PC-9 (cell line): ENCODE measurements at places on chromosomes 12 and 14. TPM values are rescaled to one million over a fixed set of nuclear protein-coding genes. Genes with fewer than 3 reads are reported as not detected.

- no peaks in the 10 kb centered on the region for H3K27me3 ChIP-seq
- H3K36me3 ChIP-seq, result no peaks in the 10 kb centered on the region
- H3K27ac ChIP-seq, result peak within 1 kb of the TSS; percentile 58
- H3K4me3 ChIP-seq, result peak within 1 kb of the TSS; percentile 88
- peak; percentile 75 for DNase-seq
These were observed at the start of gene ADCK1 for GRCh38 chr14:77799863-77800730. Gene ADCK1 (plus strand): TSS chr14:77800109. CDS start chr14:77818979, 18,870 bp downstream.

MYF6 gene
- total RNA-seq, result not detected in 2 replicates

- H3K36me3 ChIP-seq, result no peaks in the 10 kb centered on the region
- no peak overlapping the region for H3K4me3 ChIP-seq
- H3K4me1 ChIP-seq, result peaks cover 45% of the 10 kb centered on the region
- DNase-seq, result no peak
These were observed 10.3 kb downstream of the EGLN3 start for GRCh38 chr14:33940561-33941011.

DNA sequence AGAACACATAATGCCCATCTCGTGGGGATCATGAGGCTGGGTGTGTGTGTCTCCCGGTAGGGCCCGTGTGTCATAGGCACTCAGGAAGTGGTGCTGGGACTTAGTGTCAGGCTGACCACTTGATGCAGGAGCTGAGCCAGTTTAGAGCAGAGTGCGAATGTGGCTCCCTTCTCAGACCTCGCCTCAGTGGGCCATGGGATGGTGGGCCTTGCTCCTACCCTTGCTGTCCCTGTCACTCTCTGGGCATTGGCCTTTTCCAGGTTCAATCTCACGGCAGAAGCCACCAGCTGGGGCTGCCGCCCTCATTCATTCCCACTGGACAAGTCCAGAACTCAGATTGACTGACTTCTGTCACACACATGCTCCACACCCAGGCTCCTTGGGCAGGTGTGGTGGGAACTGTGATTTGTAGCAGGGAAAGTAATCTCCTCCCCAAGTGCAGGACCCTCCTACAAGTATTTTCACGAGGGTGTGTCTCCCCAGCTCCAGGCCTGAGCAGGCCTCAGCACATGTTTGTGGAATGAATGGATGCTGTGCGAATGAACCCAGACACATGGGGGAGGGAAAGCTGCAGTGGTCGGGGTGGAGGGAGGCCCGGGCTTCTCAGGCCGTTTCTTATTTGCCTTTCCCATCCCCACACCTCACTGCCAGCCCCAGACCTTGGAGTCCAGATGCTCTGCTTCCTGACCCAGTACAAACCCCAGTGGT, 54.9 kb downstream of the BEGAIN start:
- no peaks in the 10 kb centered on the region for H3K36me3 ChIP-seq
- no peaks in the 10 kb centered on the region for H3K4me1 ChIP-seq
- H3K4me3 ChIP-seq, result no peak overlapping the region
- DNase-seq, result no peak

DNA sequence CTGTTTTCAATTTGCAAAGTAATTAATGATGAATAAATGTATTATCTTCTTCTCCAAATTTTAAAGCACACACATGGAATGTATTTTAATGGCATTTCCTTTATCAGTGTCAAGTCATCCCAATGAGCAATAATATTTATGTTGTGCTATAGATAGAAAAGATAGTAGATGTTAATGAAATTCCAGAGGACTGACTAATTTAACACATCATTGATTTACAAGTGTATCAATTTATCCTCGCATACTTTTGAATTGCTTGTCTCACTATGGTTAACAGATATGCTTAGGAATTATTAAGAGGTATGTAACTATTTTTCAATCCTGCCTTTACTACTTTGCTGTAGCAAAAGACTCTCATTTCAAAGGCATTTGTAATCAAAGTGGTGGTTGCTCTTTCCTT, 842.9 kb downstream of the SLC6A15 start:
- DNase-seq, result no peak
- H3K4me3 ChIP-seq, result no peak overlapping the region
- H3K4me1 ChIP-seq, result no peaks in the 10 kb centered on the region
- H3K27ac ChIP-seq, result no peak overlapping the region

- H3K4me3 ChIP-seq, result no peak overlapping the region
- H3K27me3 ChIP-seq, result no peaks in the 10 kb centered on the region
- no peak for DNase-seq
- no peaks in the 10 kb centered on the region for H3K4me1 ChIP-seq
- H3K27ac ChIP-seq, result no peak overlapping the region
- H3K36me3 ChIP-seq, result no peaks in the 10 kb centered on the region
These were observed 53.7 kb upstream of the INSM2 start for GRCh38 chr14:35480119-35480769.

DNA sequence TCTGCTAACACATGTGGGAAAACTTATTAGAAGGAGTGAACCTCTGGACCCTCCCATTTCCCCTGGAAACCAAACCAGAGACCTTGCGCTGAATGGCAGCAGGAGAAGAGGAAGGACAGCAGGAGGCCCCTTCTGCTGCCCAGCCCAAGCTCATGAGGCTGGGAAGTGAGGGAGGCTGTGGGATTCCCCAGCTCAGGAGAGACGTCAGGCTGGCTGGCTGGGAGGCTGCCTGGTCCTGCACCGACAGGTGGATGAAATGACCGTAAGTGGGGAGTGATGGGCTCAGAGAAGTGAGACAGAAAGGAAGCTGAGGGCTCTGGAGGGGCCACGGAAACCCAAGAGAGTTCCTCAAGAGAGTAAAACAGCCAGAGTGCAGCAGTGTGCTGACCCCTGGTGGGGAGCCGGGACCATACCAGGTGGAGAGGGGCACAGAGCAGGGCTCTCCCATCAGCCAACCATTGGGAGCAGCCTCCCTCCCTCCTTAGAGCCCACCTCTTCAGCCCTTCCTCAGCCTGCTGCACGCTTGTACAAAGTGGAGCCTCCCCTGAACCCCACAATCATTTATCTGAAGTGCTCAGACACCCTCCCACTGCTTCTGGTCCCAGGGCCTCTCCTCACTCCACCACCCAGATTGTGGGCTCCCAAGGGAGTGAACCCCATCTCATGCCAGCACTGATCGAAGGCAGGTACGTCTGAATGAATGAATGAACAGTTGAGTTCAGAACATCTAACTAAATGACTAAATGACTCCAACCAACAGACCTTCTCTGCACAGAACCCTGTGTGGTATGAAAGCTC, 14.0 kb downstream of the TAMALIN start:
- peaks cover 4% of the 10 kb centered on the region; the same call in 1 of the 2 replicates for H3K27me3 ChIP-seq
- H3K27ac ChIP-seq, result no peak overlapping the region
- H3K4me1 ChIP-seq, result 0 out of 2 replicates have a peak, but pooled peaks cover 3% of the 10 kb centered on the region

DNA sequence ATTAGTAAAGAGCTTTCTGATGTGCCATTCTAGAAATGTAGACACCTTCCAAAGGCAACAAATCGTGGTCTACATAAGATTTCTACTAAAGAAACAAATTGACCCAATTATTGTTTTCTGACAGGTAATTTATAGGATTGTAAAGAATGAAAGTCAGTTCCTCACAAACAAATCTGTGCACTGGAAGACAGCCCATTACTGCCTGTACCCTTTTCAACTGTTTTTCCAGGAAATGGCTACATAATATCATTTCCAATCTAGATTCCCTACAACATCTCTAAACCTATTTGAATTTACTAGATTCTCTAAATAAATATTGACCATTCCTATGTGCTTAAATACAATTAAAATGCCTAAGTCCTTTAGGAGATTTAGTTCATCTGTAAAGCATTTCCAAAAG, 939.1 kb downstream of the FSCB start:
- no peak overlapping the region for H3K27ac ChIP-seq
- no peaks in the 10 kb centered on the region for H3K36me3 ChIP-seq
- H3K4me1 ChIP-seq, result no peaks in the 10 kb centered on the region
- no peak for DNase-seq

DNA sequence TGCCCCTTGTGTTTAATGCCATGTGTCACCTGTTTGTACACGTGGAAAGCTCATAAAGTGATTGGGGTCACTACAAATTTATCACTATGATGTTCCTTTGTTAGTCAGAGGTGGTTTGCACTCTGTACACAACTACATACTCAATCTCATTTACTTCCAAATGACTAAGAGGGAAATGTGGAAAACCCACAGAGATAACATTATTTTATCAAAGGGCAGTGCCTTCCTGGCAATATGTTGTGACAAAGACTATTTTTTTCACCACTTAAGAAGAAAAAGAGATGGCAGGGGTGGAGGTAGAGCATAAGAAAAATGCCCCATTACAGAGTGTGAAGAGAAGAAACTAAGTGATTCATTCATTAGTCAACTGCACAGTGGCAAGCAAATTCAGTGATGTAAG, 1064.1 kb upstream of the FLRT2 start:
- H3K4me1 ChIP-seq, result peaks cover 11% of the 10 kb centered on the region
- no peaks in the 10 kb centered on the region for H3K27me3 ChIP-seq
- H3K27ac ChIP-seq, result peak overlapping the region; percentile 34; the same call in 1 of the 2 replicates
- DNase-seq, result peak; percentile 84
- no peaks in the 10 kb centered on the region for H3K36me3 ChIP-seq
- no peak overlapping the region for H3K4me3 ChIP-seq

KRT5 gene
- total RNA-seq, result 89.7 and 134 TPM in 2 replicates

- no peaks in the 10 kb centered on the region for H3K27me3 ChIP-seq
- no peak overlapping the region for H3K27ac ChIP-seq
- H3K4me3 ChIP-seq, result no peak overlapping the region
- no peaks in the 10 kb centered on the region for H3K4me1 ChIP-seq
These were observed 48.0 kb downstream of the ETNK1 start for GRCh38 chr12:22672951-22673350.

- no peak overlapping the region for H3K4me3 ChIP-seq
- H3K27ac ChIP-seq, result no peak overlapping the region
- no peaks in the 10 kb centered on the region; the same call in 1 of the 2 replicates for H3K4me1 ChIP-seq
- no peaks in the 10 kb centered on the region for H3K36me3 ChIP-seq
These were observed 21.7 kb upstream of the SIX1 start for GRCh38 chr14:60670989-60671388.

MAP3K9 gene
- total RNA-seq, result 21.4 and 25.0 TPM in 2 replicates

- H3K27ac ChIP-seq, result no peak overlapping the region
- no peaks in the 10 kb centered on the region for H3K36me3 ChIP-seq
- no peaks in the 10 kb centered on the region for H3K4me1 ChIP-seq
- H3K27me3 ChIP-seq, result no peaks in the 10 kb centered on the region
- no peak for DNase-seq
These were observed 15.4 kb downstream of the DDX11 start for GRCh38 chr12:31089072-31089471.

GRCh38 chr12:77033658-77034536, 31.5 kb downstream of the E2F7 start:
- DNase-seq, result no peak
- H3K4me1 ChIP-seq, result 0 out of 2 replicates have a peak, but pooled peaks cover 11% of the 10 kb centered on the region
- H3K27me3 ChIP-seq, result no peaks in the 10 kb centered on the region
- H3K4me3 ChIP-seq, result no peak overlapping the region

- peaks cover 46% of the 10 kb centered on the region for H3K4me1 ChIP-seq
- no peaks in the 10 kb centered on the region for H3K36me3 ChIP-seq
- peak; percentile 68 for DNase-seq
- H3K27ac ChIP-seq, result no peak overlapping the region
- no peaks in the 10 kb centered on the region for H3K27me3 ChIP-seq
- H3K4me3 ChIP-seq, result no peak overlapping the region
These were observed 37.6 kb upstream of the LTBP2 start for GRCh38 chr14:74649673-74650072.
